ENCODE measurements at places on chromosomes 4 and X. TPM values are rescaled to one million over a fixed set of nuclear protein-coding genes. Genes with fewer than 3 reads are reported as not detected.

The FRMD7 gene
- not detected for total RNA-seq

DNA sequence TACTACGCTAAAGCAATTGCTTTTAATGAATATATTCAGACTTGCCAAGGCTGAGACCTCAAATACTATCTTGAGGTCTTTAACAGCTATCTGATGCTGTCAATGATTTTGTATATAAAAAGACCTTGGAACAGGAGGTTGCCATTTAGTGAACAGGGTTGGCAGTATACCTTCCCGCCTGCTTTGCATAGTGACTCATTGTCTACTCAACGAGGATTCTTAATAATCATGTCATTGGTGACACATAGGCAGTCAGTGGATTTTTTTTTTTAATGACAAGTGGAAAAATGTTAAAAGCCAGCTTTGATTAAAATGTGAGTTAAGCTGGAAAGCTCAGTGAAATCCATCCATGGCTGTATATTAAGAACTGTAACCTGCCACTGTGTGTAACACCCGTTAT, 164.0 kb downstream of the ASMT start:
- no peak for DNase-seq

- DNase-seq = no peak
Measured at GRCh38 chrX:117834076-117834475, 282.5 kb downstream of the KLHL13 start.

GRCh38 chrX:12704706-12705105, 86.5 kb upstream of the PRPS2 start:
- no peak for DNase-seq

DNA sequence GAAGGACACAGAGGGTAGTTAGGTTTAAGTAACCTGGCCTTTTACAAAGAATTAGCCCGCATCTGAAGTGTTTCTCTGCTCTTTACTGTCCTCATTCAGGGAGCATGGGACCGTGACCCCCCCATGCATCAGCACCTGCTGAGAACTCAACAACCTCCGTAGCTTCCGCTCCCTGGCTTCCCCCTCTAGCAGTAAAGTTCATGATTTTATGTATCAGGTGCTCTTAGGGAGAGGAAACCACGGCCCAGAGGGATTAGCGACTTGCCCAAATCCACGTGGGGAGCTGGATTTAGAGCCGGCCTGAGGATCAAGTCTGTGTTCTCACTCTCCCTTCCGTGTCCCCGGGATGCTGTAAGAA, 284.6 kb upstream of the GATB start:
- DNase-seq = no peak

DNA sequence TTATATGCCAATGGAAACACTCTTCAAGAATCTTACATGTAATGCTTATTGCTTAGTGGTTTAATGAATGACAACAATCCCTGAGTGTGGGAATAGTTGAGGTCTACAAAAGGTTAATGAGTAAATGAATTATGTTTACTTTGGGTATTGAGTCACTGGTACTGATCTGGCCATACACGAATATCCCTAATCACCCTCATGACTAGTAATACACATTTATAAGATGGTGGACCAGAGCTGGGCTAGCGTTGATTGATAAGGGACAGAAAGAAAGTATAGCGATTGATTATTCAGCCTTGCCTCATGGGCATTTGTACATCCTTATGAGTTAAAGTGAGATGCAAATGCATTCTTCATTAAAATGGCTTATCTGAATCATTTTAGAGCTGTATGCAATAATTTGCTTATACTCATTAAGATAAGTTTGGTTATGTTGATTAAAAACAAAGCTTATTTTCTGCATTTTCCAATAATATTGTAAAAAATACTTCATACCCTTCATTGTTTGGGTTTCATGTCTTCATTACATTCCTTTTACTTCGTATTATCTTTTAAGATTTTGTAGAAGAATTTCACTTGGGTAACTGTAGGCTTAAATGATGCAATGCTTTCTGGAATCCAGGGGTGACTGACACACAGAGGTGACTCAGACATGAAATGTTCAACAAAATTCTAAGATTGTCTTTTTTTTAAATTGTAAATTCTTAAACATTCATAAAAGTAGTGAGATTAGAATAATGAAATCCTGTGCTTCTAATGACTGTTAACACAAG, 47.4 kb downstream of the FGF2 start:
- no peak for DNase-seq

The SYTL4 gene
- 0.27 TPM for total RNA-seq

- DNase-seq = no peak
Measured at GRCh38 chr4:168630445-168631187, 133.8 kb downstream of the PALLD start.

DNA sequence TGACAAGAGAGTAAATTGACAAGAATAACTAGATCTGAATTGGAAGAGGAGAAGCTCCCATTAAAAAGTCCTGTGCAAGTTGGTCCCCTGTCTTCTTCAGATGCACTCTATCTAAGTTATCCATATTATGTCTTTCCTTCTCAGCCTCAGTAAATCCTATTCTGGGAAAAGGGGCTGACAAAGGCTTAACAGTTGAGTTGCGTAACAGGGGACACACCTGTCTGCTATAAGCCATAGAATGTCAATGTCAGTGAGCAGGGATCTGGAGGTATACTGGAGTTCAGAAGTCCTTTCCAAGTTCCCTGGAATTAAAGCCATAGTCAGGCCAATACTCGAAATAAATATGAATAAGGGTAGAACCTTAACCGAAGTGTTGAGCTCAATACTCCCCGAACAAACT, 26.3 kb upstream of the TNIP3 start:
- DNase-seq = no peak

The F8A3 gene
- total RNA-seq = 6.2 TPM

Data from endodermal cell (in vitro differentiated cells).